ENCODE measurements at places on chromosomes 13 and 19. TPM values are rescaled to one million over a fixed set of nuclear protein-coding genes. Genes with fewer than 3 reads are reported as not detected.

DNA sequence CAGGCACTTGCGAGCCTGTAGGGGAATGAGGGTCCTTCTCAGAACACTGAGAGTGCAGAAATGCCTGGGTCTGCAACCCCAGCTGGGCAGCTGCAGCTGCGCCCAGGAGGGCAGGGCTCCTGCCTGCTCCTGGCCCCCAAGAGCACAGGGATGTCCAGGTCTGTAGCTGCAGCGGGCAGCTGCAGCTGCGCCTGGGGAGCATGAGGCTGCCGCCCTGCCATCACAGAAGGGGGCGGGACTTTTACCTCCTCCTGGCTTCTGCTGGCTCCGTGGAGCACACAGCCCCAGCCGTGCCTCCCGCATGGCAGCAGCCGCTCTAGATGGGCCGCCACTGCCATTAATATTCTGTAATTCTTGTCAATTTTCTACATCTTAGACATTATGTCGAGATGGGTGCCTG lies 17.8 kb downstream of the CPB2 start:
- DNase-seq: no peak

DNA sequence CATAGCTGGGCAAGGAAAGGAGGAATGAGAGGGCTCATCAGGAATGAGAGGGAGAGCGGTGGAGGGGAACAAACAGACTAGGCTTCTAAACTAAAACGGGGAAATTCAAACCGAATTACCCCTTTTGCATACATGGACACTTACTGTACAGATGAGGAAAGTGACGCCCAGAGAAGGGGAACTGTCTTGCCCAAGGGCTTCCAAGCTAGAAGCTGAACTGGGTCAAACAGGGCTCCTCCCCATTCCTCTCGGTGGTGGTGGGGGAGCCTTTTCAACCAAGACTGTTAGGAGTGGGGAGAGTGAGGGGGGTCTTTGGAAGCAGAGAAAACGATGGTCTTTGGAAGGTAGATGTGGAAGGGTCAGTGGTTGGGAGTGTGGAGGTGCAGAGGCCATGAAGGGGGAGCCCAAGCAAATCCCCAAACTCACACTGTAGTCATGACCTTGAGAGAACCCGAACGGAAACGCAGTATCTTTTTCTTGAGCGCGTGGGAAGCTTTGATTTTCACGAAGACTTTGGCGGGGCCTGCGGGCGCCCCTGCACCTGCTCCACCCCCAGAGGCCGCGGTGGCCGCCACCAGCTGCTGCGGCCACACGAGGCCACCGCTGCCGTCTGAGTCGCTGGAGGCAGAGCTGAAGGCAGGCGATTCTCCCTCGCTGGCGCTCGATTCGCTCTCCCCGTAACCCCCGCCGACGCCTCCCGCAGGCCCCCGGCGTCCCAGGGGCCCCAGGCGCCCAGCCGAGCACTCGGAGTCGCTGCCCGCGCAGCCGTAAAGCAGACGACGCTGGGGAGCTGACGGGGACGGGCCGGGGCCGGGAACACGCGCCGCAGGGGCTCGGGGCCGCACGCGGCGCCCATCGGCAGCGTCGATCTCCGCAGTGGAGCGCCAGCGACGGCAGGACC lies 12.3 kb upstream of the GNG8 start:
- DNase-seq: peak; percentile 31

- DNase-seq: no peak
These were observed 1627.0 kb upstream of the PCDH20 start for GRCh38 chr13:63042686-63043085.

DNA sequence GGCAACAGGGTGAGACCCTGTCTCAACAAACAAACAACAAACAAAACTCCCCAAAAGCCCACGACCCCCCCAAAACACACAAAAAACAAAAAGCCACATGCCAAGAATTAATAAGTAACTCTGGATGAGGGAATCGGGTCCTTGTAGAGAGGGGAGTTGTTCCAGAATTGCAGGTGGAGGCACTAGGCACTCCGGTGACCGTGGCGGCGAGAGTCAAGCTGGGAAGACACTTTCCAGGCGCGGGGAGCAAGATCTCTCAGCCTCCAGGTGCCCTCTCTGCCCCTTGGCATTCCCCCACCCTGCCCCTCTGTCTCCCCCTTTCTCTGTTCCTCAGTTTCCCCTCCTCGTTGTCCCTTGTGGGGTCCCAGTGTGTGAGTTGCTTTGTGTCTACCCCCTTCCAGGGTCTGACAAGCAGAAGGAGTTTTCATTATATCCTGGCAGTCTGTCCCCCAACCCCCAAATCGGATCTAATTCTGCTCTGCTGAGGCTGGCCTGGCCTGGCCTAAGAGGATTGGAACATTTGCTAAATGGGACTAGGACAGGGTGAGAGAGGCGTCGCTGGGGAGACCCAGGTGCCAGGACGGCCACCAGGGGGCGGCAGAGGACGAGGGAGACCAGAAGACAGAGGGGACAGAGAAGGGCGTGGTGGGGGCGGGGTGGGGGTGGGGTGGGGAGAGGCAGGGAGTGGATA lies 8.3 kb upstream of the CRX start:
- DNase-seq: peak; percentile 61

DNA sequence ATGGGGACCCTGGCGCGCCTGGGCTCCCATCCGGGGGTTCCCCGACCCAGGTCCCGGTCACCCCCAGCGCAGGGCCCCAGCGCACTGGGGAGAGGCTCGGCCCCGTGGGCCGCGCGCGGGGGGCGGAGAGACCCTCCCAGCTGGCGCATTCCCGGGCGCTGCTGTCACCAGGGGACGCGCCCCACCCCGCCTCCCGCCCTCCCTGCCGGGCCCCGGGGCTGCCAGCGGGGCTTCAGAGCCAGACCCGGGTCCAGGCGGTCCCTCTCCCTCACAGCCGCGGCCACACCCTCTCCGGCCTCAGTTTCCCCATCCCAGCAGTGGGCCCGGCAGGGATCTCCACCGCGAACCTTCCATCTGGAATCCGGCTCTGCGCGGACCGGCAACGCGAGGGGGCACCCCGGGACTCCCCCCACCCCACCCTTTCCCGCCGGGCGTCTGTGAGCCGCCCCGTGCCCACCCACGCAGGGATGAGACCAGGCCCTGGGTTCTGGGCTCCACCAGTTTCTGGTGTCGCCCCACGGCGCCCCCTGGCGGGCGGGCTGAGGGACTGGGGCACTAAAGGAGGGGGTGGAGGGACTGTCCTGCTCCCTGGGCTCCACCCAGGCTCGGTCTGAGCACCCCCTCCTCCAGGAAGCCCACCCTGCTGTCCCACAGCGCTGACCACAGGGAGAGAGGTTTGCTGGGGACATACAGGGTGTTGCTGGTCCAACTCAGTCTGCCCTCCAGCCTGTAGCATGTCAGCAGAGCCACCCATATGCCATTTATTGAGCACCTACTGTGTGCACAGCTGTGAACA lies 878 bp upstream of the ADAMTSL5 start:
- peak; percentile 63 for DNase-seq

DNA sequence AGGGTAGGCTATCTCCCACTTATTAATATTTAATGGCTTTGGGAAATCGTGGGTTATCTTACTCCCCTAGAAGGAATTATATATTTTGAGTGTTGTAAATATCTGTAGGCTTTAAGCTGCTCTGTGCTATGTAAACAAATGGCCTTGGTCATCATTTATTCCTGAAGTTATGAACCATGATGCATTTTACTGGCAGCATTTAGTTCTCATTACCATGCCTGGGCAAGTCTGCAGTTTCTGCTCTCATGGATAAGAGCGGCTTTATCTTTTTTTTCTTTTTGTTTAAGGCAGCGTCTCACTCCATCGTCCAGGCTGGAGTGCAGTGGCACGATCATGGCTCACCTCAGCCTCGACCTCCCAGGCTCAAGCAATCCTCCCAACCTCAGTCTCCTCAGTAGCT lies 156.1 kb downstream of the IRS2 start:
- no peak for DNase-seq

DNA sequence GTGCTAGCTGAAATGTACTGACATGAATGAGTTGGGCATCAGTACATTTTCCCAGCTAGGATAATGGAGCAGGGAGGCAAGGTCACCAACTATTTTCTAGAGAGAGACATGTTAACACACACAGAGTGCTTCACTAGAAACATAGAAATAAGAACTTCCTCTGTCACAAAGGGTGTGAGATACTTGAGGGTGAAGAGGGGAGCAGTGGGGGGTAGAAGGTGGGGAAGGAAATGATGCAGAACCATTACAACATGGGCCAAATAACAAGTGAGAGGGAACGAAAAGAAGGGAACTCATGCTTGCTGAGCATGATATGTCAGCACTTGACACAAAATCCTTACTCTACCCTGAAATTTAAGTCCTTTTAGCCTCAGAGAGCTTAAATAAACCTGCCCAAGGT lies 87.8 kb upstream of the RFC3 start:
- peak; percentile 44 for DNase-seq

- DNase-seq: no peak
These were observed 734 bp upstream of the LRRC8E start for GRCh38 chr19:7887408-7888144.

GRCh38 chr19:18893587-18894253 lies 2.2 kb downstream of the CERS1 start:
- DNase-seq: no peak

DNA sequence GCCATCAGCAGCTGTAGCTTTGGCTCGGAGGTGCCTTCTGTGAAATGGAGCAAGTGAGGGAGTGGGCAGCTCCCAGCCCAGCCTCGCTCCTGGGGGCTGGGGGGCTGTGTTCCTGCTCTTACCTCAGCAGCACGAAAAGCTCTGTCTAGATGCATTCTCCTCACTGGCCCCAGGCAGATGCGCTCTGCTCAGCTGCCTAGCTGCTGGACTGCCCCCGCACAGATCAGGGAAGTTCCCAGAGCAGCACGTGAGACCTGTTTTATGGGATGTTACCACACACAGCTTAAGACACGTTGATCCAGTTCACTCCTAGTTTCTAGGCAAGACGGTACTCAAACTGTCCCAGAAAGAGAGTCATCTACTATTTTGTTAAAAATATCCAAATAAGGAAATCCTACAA lies 13.6 kb downstream of the LCP1 start:
- peak; percentile 69 for DNase-seq

The ZNF415 gene
- 8.2 TPM for total RNA-seq

The ZNF610 gene
- 3.7 TPM for total RNA-seq

The SIAH3 gene
- not detected for total RNA-seq

The IGSF23 gene
- not detected for total RNA-seq

The A1BG gene
- 18.4 TPM for total RNA-seq

Data from B cell (primary cell).